M059J (cell line): ENCODE measurements at places on chromosomes 5 and 9. TPM values are rescaled to one million over a fixed set of nuclear protein-coding genes. Genes with fewer than 3 reads are reported as not detected.

FOXD1 gene
- 17.1 and 17.4 TPM in 2 replicates for total RNA-seq

TSSK1B gene
- total RNA-seq: not detected in 2 replicates

F2RL1 gene
- 118 and 125 TPM in 2 replicates for total RNA-seq

GABRA6 gene
- not detected in 2 replicates for total RNA-seq
